ENCODE measurements at places on chromosomes 1 and 21.

GRCh38 chr1:201329286-201329685, 46.0 kb downstream of the PKP1 start:
- no peak for DNase-seq

DNA sequence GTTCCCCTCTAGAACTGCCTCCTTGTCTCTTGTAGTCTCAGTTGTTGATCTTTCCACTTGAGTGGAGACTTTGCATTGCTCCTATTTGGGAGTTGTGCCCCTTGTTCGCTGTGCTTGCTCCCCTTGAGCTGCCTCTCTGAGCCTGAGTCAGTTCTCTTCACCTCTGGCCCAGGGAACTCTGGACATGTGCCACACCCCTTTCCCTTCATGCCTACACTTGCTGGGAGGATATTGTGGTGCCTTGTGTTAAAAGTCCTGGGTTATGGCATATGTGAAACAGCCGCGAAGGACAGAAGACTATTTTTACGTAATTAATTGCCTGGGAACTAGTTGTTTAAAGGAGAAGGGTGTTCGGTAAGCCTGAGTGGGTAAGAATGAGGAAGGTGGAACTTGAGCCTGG, 32.2 kb upstream of the RPTN start:
- DNase-seq = no peak

DNA sequence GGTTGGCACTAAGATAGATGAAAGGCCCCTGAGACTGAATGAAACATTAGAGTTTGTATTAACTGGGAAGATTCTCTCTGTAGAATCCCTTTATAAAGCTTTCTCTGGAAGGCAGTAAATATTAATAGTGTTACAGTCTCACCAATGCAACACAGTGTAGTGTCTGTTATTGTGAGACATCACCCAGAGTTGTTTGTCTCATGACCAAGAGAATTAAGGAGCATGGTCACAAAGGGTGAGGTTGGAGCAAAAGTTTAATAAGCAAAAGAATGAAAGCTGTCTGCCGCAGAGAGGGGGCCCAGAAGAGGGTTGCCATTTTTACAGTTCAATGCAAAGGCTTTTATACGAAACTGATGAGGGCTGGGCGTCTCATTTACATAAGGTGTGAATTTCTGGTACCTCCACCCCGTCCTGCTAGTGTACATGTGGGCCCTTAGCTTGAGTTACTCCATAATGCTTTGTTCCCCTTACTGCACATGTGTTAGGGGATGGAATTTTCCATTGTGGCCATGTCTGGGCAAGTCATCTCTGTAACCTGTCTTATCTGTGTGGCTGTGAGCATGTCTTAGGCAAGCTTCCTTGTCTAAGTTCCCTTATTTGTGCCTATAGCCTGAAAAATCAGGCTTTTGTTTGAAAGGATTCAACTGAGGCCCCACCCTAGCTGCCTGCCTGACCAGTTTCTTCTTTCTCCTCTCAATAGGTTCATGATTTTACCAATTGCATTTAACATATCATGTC, 184.1 kb downstream of the RASAL2 start:
- DNase-seq = no peak

GRCh38 chr1:215479567-215479966, 87.5 kb upstream of the KCTD3 start:
- no peak for DNase-seq

DNA sequence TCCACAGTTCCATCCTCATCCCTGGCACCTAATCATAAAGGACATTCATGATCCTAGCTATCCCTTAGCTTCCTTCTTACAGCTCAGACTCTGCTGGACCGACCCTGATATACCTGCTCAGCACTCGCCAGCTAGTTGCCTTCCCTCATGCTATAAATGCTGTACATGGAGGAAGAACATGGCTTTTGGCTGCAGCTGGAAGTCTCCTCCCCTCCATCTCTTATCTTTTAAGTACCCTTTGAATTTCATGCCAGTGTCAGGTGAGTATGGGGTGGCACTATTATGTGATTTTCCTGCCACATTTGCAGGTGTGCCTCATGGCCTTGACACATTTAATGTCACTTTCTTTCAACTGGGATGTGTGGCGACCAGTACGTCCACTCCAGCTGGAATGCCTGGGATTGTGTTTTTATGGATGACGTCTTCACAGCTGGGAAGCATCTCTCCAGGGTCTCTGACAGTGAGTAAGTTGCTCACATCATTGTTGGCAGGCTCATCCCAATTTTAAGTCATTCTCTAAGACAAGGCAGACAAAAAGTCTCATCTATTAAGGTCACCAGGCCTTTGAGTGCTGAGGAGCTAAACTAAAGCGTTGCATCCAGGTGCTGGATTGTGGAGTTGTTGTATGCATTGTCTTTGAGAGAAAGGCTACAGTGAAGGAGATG, 43.4 kb downstream of the RUNX1 start:
- no peak for DNase-seq

DNA sequence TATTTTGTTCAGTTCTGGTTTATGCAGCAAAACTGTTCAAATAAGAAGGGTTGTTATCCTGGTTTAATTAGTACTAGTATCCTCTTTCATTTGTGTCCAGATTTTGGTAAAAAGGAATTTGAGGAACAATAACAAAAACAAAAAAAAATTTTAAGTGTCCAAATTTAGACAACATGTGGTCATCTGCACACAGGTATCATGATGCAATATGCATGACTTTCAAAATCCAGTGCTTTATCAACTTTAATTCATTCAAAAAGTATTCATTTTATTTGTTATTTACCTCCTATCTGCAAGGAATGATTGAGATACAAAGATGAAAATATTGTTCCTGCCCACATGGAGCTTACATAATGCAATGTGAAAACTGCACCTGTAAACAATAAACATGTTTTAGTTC, 16.7 kb upstream of the MAGI3 start:
- DNase-seq = no peak

DNA sequence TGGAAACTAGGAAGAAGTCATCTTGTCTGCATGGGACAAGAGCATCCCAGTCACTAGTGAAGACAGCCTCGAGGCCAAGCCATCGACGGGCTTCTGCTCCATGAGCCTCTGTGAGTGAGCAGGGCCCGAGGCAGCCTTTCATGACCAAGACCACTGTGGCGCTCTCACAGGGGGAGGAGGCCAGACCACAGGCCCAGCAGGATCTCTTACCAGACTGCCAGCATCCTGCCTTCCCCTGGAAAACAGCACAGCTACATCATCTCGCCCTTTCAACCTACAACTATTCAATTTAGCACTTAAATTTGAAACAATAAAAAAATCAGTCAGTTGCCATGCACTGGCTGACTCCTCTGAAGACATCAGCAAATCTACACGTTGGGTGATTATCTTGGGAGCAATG, 85.4 kb downstream of the HSF2BP start:
- DNase-seq = no peak

- DNase-seq = no peak
Measured at GRCh38 chr1:233972951-233973635, 68.6 kb downstream of the SLC35F3 start.

DNA sequence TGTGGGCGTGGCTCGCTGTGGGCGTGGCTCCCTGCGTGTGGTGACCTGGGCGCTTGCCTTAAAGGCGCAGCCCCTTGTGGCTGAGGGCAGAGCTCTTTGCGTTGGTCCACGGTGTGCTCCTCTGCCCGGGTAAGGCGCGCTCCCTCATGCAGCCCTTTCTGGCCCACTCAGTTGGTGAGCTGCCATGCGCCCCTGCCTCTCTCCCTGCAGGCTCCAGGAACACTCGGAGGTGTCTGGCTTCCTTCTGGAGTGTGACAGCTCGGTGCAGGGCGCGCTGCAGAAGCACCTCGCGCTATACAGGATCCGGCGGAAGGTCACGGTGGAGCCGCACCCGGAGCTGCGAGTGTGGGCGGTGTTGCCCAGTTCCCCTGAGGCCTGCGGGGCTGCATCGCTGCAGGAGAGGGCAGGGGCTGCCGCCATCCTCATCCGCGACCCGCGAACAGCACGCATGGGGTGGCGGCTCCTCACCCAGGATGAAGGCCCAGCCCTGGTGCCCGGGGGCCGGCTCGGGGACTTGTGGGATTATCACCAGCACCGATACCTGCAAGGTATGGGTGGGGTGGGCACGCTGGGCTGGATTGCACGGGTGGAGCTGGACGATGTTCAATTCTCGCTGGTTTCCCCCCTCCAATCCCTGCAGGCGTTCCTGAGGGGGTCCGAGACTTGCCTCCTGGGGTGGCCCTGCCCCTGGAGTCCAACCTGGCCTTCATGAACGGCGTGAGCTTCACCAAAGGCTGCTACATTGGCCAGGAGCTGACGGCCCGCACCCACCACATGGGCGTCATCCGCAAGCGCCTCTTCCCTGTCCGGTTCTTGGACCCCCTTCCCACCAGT, 9.1 kb downstream of the IBA57 start:
- DNase-seq = no peak

GRCh38 chr1:25099343-25099951, 132.9 kb downstream of the SYF2 start:
- DNase-seq = no peak

DNA sequence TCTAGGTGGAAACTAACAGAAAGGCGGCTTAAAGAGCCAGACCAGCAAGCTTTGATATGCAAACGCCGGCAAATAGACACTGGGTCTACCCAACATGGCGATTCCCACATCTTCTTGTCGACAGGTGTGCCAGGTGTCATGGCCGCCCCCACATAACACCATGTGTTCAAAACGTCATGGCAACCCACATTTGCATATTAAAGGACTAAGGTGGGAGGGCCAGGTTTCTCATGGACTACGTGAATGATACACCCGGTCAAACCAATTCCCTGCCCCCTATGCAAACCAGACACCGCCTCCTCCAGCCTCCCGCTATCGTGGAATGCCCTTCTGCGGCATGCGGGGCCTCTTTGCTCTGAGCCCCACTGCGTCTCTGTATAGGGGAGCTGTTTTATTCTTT, 41.3 kb downstream of the ICOSLG start:
- no peak for DNase-seq

DNA sequence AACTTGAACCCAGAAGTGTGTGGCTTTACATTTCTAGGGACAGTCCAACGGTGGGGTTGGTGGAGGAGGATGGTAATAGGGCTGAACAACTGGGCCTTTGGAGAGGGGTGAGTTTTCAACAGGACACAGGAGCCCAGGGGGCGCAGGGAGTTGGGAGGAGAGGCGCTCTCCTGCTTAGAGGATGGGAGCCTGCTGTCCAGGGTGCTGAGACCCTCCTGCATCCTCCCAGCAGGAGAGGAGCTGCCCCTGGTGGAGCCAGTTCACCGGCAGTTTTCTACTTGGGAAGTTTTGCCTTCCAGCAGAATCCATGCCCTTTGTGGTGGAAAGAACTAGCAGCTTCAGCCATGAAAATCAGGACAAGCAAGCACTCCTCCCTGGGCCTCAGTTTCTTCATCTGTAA, 8.6 kb downstream of the KCNC4 start:
- DNase-seq = no peak

All from stimulated activated CD4-positive, alpha-beta T cell treated with anti-CD3 and anti-CD28 coated beads, Interleukin-1b, Interleukin-23, amount 100 ng/mL, for 1 hour (primary cell).